Fibroblast of mammary gland (primary cell): ENCODE measurements at places on chromosomes 13 and 19.

- DNase-seq, result no peak
Observed at GRCh38 chr19:32189956-32190706, 155.3 kb upstream of the ZNF507 start.

DNA sequence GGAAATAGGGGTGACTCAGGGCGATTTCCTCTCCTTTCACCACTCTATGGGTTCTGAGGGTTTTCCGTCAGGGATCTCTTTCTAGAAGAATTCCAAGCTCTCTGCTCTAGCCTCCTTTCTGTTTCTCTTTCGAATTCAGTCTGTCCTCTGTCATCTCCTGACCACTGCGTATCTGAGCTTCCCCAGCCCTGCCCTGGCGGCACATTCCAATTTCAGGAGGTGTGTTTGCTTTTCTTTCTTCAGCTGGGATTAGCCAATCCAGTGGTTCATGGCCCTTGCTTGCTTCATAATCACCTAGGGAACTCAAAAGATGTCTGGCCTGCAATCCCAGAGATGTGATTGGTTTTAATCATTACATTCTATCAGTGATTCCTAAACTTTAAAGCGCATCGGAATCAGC lies 9.4 kb downstream of the IFNL2 start:
- no peak for DNase-seq

- DNase-seq, result no peak
Observed at GRCh38 chr13:68076046-68076445, 845.9 kb upstream of the PCDH9 start.

DNA sequence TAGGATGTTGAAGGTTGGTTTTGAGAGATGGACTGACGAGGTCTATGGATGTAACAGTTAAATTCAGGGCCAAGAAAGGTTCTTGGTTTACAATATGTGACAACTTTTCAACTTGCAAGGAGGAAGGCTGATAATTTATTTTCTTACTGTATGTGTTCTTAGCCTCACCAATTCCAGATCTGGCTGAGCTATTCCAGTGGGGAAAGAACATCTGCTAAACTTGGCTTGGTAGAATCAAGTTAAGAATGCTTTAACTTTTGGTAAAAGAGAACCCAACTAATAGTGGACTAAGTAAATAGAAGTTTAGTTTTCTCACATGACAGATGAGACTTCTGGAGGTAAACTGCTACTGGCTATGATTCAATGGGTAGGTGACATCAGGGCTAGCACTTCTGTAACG lies 222.9 kb downstream of the KLF5 start:
- DNase-seq, result no peak

GRCh38 chr19:47363758-47364531 lies 14.8 kb downstream of the DHX34 start:
- peak; percentile 78 for DNase-seq

DNA sequence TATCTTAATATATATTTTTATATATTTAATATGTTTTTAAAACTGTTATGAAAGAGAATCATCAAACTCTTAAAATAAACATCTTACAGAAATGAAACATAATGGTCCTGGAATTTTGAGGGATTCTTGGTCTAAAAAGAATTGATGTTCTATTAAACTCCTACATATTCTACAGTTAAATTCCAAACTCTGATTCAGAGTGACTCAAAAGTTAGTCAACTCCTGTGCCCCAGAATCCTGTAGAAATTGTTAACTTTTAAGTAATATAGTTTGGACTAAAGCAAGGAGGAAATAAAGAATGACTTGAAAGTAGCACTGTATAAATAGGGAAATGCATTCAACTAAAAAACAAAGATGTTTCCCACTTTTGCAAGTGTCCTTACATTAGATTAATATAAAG lies 47.7 kb downstream of the FNDC3A start:
- peak; percentile 89 for DNase-seq

GRCh38 chr19:14577885-14578427 lies 4.9 kb upstream of the CLEC17A start:
- DNase-seq, result no peak

DNA sequence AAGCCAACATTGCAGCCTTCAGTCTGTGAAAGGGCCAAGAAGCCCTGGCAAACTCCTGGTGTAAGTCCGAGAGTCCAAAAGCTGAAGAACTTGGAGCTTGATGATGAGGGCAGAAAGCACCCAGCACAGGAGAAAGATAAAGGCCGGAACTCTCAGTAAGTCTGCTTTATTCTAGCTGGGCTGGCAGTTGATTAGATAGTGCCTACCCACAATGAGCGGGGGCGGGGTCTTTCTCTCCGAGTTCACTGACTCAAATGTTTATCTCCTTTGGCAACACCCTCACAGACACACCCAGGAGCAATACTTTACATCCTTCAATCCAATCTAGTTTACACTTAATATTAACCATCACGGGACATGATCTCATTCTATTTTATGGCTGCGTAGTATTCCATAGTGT lies 1317.1 kb downstream of the SLITRK1 start:
- DNase-seq, result no peak

DNA sequence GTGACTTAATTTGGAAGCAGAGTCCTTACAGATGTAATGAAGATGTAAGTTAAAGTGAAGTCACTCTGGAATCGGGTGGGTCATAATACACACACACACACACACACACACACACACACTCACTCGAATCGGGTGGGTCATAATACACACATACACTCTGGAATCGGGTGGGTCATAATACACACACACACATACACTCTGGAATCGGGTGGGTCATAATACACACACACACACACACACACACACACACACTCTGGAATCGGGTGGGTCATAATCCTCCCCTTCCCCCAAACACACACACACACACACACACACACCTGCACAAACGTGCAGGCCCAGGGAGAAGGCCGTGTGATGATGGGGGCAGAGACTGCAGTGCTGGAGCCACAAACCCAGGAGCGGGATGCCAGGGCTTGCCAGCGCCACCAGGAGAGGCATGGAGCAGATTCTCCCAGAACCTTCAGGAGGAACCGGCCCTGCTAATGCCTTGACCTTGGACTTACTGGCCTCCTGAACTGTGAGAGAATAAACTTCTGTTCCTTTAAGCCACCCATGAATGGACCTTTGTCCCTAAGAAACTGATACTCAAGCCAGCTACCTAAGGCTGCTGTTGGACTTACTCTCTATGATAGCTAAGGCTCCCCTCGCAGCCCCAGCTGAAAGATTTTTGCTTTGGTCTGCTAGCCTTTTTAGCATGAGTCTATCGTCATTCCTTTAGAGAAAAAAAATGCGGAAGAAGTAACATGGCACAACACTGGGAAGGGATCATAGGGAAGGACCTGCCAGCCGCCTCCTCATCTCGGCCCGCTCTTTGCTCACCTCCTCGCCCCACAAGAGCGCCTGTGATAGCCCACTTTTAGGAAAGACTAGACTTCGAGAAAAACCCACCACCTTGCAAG lies 136.2 kb upstream of the RNF113B start:
- DNase-seq, result no peak
